NCI-H345 (cell line): ENCODE measurements at places on chromosomes 1 and 21.
A peak's percentile ranks its signal among the peaks of the same experiment; 100 is the strongest.

DNA sequence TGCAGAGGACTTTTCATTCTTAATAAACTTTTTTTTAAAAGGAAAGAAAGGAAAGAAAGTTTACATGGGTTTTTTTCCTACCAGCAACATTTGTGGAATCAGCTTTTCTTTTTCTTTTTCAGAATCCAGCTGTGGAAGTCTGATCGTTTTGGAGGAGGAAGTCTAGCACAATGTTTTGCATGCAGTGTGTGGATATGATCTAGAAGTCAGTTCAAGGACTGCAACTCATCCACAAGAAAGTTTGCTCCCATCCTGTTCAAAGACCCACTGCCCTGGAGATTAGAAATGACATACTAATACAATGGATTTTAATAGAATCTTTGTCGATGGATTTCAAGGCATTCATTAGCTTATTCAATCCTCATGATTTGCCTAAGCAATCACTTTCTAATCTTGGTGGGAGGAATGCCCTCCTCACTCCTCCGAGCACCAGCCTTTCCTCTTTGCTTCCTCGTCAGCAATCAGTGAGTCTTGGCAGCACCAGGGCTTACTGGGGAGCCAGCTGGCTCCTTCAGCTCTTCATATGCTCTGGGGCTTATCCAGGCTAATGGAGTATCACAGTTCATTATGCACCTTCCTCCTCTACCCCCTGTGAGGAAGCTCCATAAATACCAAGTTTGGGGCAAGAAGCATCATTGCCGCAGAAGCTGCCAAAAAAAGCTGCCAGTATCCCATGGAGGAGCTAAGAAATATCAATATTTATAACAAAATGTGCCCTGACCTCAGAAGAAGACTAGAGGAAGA lies 392.3 kb upstream of the PKN2 start:
- DNase-seq: no peak

DNA sequence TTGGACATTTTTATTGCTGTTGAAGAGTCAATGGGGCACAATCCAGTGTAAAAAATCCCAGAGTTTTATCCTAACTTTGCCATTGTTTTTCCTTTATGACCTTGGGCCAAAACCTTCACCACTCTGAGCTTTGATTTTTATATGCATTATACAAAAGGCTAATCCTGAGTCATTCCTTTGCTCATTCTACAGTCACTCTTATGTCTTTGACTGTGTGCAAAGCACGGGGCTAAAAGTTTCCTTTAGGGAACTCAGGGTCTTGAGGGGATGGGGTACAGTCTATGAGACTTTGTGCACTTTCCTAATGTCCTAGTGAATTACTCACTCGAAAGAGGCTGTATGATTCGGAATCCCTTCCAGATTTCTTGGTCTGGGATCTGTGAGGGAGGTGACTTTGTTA lies 543.2 kb upstream of the CAMK1G start:
- DNase-seq: no peak

- no peak for DNase-seq
Observed at GRCh38 chr1:228751360-228752098, 16.2 kb downstream of the RHOU start.

GRCh38 chr1:182624577-182624976 lies 20.4 kb upstream of the RGS16 start:
- DNase-seq: no peak

GRCh38 chr1:2112280-2112701 lies 62.1 kb downstream of the PRKCZ start:
- DNase-seq: no peak

DNA sequence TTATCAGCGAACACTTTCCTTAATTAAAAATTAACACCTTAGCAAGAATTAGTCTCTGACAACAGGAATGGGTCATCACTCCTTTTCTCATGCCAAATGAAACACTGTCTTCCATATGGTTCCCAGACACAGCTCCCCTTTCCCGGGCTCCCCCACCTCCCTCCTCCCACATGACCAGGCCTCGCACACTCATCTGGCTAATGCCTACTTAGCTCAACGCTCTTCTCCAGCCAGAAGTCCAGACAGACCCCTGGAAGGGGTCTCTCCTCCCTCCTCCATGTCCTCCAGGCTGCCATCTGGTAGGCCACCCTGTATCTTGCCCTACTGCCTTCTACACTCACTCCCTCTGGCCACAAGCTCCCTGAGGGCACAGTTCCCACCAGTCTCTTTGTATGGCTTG lies 39.9 kb downstream of the KCNC4 start:
- no peak for DNase-seq

DNA sequence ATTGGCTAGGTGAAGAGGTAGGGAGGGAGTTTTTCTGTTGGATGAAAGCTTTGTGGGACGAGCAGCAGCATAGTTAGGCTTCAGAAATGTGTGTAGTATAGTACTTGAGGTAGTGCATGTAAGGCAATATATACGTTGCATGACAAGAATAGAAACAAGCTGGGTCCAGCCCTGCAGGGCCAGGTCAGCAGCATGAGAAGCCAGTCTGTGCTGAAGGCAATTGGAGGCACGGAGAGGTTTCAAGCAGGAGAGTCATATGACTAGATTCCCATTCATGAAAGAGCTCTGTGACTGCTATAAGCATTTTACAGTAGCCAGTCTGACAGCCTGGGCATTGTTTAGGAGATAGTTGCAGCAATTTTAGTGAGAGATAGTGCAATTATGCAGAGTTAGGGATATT lies 84.2 kb upstream of the DSCAM start:
- no peak for DNase-seq

GRCh38 chr1:157047062-157047410 lies 1.5 kb upstream of the ARHGEF11 start:
- no peak for DNase-seq

DNA sequence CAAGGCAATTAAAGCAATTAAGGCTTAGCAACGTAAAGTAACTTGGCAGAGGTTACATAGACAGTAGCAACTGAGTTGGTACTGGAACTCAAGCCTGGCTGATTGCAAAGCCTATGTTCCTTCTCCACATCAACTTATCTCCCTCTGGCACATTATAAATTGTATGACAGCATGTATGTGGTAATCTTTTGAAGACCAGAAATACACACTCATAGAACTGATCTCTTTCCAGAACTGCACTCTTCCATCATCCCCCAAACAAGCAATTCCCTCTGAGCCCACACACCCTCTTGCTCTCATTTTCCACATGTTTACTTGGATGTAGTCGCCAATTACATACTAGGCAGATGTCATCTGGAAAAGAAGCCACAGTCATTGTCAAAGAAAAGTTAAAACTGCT lies 502.2 kb downstream of the PLPP3 start:
- DNase-seq: no peak

- DNase-seq: no peak
Observed at GRCh38 chr1:16072616-16073484, 601 bp downstream of the FAM131C start.

- no peak for DNase-seq
Observed at GRCh38 chr1:231073331-231073730, 33.3 kb upstream of the FAM89A start.

DNA sequence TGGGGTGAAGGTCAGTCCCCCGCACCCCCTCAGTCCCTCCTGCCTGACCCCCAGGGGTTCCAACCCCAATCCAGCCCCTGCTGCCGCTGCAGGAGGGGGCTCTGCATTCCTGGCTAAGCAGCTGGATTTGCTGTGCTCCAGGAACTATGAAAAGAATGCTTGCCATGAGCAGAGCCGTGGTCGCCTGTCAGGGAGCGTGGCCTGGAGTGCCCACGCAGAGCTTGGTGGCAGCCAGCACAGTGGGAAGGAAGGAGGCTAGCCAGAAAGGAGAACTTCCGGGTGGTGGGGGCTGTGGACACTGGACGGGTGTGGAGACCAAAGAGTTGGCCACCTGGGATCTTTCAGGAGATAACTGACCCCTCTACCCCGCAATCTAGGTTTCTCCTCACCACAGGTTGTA lies 5.6 kb downstream of the COL8A2 start:
- DNase-seq: no peak

GRCh38 chr1:154808261-154808908 lies 61.7 kb downstream of the KCNN3 start:
- no peak for DNase-seq

- no peak for DNase-seq
Observed at GRCh38 chr1:218525031-218525430, 179.9 kb downstream of the TGFB2 start.

DNA sequence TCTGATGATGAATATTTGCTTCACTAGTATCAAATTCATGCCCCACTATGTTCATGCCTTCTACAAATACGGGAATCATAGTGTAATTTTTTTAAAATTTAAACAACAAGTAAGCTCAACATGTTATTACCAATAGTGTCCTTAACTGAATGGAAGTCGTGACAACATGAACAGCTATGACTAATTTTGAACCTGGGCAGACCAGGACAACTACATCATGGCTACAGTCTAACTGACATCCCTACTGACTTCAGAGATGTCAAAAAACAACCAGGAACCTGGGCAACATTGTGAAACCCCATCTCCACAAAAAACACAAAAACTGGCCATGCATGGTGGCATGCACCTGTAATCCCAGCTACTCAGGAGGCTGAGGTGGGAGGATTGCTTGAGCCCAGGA lies 33.5 kb upstream of the RAP1A start:
- DNase-seq: no peak

- no peak for DNase-seq
Observed at GRCh38 chr21:46639489-46640386, 4.3 kb downstream of the PRMT2 start.

DNA sequence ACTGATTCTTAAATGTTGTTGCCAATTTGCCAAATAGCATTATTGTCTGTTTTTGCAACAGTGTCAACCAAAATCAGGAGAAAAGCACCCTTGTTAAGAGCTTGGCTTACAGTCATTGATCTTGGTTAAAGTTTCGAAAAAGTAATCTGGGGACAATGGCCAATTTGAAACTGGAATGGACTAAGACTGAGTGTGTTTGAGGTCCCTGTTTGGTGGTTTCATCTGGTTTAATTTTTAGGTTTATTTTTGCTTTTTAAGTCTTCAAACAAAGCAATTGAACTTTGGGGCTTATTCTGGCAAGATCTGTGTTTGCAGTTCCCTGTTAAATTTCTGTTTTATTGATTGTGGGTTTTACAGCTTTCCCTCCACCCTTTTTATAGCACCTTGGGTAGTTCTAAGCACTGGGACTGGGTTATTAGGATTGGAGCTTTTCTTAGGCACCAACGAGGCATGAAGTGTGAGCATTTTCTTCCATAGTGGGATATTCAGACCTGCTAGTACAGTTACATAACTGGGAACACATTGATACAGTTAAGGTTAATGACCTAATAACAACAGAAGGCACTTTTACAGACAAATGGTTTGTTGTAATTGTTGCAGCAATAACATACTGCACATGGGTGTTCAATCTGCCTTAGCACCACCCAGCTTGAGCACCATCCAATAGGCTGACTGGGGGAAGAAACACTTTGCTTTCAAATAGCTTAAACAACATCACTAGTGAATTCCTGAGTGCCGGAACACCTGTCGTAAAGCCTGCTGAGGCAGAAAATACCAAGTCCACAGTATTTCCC lies 40.6 kb upstream of the MAP10 start:
- no peak for DNase-seq

DNA sequence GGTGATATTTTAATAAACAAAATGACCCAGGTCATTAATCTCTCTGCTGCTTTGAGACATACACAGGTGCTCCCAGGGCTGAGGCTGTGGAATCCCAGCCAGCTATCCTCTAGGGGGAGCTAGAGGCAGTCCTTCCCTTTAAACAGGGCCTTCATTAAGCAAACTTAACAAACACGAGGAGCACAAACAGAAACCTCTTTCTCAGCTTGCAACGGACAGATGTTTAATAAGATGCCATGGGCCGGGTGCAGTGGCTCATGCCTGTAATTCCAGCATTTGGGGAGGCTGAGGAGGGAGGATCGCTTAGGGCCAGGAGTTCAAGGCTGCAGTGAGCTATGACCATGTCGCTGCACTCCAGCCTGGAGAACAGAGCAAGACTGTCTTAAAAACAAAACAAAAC lies 106.7 kb downstream of the HIVEP3 start:
- DNase-seq: peak; percentile 69

GRCh38 chr1:154970631-154971340 lies at the start of gene SHC1:
TSS of gene SHC1 (minus strand) at chr1:154970747. CDS start at chr1:154970526, 221 bp downstream.
- no peak for DNase-seq

DNA sequence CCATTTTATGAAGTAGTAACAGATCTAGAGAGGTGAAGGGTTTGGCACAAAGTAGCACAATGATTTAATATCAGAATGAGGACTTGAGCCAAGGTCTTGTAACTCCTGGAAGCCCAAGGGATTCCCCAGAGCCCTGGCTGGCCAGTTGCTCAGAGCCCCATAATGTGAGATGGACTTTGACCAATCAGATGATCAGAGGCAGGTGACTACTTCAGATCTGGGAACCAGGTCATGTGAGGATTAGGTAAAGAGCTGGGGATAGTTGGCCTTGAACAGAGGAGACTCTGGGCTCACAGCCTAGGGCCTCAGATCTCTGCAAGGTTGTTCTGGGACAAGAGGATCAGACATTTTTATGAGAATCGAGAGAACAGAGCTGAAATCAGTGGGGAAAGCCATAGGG lies 18.9 kb downstream of the SHISAL2A start:
- no peak for DNase-seq

- no peak for DNase-seq
Observed at GRCh38 chr1:199843861-199844260, 183.6 kb upstream of the NR5A2 start.

DNA sequence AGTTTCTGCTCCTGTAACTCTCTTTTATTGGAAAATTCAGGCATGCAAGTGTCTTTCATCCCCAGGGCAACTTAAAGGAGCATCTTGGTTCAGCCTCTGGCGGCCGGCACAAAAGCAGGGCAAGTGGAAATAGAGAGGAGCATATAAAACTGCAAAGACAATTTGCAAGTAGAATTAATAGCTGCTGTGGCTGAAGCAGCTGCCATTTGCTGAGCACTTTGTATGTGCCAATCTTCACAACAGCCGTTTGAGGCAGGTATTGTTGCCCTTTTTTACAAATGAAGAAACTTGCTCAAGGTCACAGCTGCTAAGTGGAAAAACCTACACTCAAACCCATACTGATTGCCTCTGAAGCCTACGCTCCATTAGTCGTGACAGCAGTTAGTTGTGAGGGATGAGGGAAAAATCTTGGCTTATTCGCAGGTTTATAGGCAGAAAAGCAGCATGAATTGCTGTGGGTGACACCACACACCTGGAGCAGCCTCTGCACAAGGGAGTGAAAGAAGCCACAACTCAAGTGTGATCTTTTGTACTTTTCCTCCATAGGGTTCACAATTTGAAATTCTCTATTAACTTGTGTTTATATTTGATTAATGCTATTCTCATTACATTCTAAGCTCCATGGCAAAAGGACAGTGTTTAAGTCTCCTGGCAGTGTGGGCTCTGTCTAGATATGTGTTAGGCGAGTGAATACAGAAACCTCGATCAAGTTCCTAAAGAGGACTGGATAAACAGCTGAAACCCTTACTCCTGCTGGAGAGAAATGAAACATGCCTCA lies 99.0 kb upstream of the BEND5 start:
- DNase-seq: no peak

DNA sequence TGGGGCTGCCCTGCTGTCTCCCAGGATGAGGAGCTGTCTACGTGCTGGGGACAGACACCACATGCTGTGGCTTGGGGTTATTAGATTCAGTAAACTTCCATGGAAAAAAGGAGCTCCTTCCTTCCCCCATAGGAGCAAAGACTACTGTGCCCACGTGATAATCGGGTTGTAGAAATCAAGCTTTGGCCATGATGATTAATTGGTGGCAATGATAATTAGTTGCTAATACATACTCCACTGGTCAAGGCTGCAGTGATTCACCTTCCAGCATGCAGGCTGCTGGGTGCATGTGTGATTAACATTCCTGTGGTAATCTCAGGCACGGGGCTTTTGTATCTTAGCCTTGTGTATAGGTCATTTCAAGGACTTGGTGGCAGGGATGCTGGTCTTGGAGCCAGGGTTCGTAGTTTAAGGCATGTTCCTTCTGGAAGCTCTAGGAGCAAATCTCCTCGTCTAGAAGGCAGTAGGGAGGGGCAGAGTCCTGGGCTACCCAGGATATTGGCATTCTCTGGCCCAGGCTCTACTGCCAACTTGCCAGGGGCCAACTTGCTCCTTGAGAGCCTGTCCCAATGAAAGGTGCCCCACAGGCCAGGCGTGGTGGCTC lies 41.4 kb downstream of the TMCO4 start:
- no peak for DNase-seq
